AG04449 (cell line): ENCODE measurements at places on chromosomes 7 and 10.

- no peak for DNase-seq
Observed at GRCh38 chr10:3312403-3312940, 139.9 kb upstream of the PITRM1 start.

DNA sequence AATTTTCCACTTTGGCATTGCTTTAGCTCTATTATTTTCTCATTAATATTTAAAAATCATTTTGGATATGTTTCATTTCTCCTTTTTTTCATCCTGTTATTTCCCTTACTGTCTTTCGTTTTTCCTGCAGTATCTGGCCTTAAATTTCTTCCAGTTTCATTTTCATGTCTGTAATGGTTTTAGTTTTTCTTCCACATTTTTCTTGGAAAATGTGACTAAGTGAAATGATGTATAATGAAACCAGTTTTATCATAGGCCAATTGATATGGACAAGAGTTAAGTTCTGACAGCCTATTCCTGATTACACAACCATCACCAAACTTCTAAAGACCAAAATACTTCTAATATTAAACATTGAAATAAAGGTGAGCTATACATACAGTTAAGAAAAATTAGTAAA is 158.5 kb downstream of the LHFPL3 start:
- DNase-seq, result no peak

GRCh38 chr7:130135208-130136205 is 65.2 kb downstream of the KLHDC10 start:
- DNase-seq, result no peak

DNA sequence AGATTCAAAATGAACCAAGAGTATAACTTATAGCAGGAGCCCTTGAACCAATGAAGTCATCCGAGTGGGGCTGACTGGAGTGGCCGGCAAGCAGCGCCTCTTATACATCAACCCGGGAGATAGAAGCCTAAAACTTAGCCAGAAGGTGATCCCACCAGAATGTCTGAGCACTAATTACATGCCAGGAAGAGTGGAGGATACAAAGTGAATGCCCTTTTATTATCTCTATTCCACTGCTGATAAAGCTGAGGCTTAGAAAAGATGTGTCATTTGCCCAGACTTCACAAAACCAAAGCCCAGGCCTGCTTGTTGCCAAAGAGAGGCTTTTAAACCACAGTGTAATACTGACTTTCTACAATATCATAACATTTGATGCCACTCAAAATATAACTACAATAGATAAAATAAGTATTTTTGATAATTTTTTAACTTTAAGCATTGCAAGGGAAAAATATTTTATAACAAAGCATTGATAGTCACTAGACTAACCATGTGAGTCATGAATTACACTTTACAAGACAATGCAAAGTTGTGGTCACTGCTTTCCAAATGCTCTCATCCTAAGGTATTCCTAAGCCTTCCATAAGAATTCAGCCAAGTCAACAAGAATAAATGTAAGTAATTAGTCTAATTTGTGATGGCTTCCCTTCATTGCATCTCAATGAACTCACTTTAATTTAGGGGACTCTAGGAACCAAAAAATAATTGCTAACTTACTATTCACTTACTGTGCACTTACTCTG is 58.6 kb upstream of the ARID5B start:
- DNase-seq, result no peak

GRCh38 chr7:129401967-129402860 is 32.0 kb upstream of the STRIP2 start:
- DNase-seq, result no peak

DNA sequence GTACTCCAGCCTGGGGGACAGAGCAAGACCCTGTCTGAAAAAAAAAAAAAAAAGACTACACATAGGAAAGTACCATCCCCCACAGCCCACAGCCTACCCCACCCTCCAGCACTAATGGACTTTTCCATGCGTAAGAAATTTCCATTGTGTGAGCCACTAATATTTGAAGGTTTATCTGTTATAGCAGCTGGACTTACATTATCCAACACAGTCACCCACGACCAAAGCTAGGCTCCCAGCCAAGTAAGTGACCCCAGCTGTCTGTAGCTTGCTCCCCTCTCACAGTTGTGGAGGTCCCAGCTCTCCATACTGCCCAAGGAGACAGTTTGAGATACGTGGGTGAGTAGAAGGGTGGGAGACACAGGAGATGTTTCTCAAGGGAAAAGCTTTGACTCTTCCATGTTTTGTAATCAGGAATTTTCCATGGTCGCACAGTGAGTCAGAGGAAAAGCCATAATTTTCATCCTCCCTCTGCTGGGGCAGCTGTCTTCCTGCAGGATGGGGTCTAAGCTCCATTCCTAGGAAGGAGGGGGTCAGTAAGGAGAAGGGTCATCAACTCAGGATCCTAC is 57.4 kb downstream of the CAV1 start:
- no peak for DNase-seq

- no peak for DNase-seq
Observed at GRCh38 chr10:100528921-100529474, 673 bp downstream of the NDUFB8 start.

GRCh38 chr10:94088926-94089381 is 95.2 kb downstream of the PLCE1 start:
- no peak for DNase-seq

DNA sequence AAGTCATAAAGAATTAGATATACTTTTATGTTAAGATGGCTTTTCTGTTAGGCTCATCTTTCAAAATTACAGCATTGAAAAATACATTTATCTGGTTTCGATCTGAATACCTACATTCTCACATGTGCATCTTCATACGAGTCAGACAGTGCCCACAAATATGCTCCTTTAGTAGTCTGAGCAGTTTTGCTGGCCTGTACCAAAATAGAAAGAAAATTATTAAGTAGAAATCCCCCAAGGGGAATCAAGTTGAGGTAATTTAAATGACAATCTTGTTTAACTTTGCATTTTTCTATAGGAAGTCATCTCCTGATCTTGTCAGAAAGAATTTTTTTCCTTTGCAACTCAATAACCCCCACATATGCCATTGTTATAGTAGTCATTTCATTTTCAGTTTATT is 287.4 kb upstream of the SEMA3D start:
- DNase-seq, result peak; percentile 28

DNA sequence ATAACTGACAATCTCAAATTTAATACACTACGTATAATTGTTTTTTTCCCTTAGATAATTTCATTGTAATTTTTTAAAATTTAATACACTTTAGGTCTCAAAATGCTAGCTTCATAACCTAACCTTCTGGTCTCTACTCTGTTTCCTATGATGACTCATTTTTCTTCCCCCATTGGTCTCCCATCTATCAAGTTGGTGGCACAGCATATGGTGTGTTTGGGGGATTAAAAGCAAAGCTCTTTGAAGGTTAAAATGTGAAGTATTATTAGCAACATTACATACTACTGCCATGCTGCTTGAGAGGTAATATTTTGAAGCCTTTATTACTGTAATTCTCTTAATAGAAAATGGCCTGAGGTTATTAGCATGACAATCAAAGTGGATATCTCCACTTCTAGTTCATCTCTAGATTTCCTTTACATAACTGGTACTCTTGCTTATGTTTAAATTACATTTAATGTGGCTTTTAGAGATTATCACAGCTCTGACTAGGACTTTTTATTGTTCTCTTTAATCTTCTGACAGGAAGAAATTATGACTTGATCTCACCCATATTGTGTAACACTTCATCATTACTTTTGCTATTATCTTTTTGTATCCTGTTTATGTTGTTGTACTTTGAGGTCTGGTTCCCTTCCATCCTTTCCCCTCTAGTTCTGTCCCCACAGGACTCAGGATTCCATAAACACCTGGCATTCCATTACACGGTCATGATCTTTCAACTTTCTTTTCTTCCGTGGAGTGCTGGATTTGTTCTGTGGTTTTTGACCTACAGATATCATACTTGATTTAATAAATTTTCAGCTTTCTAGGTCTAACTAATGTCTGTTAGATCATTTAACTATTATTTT is 185.1 kb downstream of the SEMA3D start:
- DNase-seq, result no peak

- no peak for DNase-seq
Observed at GRCh38 chr10:114189700-114190099, 10.5 kb downstream of the TDRD1 start.

DNA sequence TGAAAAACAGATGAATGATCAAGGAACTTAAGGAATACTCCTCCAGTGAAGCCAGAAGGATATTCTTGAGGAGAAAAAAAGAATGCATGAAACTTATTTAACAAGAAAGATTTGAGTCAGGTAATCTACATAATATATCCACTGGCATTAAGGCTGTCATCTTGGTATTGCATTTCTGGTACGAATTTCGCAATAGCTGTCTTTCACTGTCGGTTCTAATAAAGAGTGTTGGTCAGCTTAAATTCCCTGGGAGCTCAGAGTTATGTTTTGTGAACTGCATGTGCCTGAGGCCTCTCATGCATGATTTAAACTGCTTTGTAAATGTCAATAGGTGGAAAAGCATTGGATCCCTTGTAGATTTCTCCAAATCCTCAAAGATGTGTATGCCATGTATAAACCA is 565.3 kb upstream of the GALNT17 start:
- DNase-seq, result no peak

DNA sequence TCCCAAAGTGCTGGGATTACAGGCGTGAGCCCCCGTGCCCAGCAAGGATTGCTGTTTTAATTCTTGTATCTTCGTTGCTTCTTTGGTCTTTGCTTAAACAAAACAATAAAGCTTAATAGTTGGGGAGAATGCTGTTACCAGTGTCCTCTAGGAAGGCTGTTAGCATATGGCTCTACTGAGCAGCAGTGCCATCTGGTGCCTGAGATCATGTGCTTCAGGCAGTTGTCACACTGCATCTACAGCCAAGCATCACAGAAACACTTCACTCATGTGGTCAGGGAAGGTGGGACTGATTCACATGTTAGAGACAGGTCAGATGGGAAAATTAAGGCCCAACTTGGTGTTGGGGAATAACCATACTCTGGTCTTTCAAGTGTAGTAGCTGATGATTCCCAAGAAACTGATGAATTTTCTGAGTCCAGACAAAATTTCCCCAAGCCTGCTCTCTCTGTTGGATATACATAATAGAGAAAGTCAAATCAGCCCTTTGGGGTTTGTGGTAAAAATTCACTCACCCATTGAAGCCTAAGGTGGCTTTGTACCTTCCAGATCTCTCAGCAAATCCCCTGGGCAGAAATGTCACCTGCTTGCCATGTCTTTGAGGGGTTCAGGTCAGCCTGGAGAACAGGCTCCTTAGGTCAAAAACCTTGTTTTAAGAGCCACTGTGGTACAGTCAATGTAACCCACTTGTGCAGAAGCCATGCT is 28.4 kb downstream of the UBE2D4 start:
- peak; percentile 21 for DNase-seq

DNA sequence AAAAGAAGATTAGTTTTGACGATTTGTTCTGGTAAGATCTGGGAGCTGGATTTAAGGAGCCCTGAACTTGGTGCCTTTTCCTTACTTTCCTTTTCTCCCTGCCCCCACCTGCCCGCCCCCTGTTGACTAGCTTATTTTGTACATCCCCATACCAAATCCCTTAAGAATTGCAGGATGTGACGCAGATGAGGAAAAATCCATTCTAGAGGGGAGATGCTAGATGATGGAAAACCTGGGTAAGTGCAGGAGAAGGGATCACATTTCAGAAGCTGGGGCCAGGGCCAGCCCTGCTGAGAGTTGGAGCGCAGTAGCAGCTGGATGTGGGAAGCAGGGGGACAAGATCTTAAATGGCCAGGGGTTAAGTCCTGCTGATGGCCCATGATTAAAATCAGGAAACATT is 93.9 kb downstream of the CCDC3 start:
- DNase-seq, result no peak

GRCh38 chr10:77291596-77292505 is 345.8 kb downstream of the KCNMA1 start:
- peak; percentile 41 for DNase-seq

DNA sequence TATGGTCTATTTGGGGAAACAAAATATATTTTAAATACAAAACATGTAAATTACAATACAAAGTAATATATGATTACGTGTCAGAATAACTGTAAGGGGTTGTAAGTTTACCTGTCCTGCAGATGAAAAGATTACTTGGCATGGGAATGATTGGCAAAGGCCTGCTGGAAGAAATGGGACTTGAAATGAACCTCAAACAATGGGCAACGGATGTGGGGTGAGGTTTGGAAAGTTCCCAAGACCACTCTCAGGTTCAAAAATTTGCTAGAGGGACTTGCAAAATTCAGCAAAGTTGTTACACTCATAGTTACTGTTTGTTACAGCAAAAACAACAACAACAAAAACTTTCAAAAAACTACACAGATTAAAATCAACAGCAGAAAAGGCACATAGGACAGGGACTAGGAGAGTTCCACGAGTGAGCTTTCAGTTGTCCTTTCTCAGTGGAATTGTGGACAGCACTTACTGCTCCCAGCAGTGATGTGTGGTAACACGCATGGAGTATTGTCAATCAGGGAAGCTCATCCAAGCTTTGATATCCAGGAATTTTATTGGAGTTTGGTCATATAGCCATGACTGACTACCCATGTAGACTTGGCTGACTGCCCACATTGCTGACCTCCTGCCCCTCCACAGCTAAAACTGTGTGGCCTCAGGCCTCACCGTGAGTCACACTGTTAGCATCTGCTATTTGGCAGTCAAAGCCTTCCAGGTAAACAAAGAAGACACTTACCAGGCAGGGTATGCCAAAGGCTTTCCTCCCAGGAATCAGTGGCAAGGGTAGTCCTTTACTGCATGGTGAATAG is 43.8 kb downstream of the EXOC6 start:
- DNase-seq, result peak; percentile 17

- DNase-seq, result no peak
Observed at GRCh38 chr7:118872568-118872967, 648.1 kb downstream of the ANKRD7 start.

- DNase-seq, result no peak
Observed at GRCh38 chr7:55275291-55276200, 89.6 kb upstream of the LANCL2 start.

- no peak for DNase-seq
Observed at GRCh38 chr10:63273577-63273976, 140.4 kb downstream of the NRBF2 start.

GRCh38 chr10:114303556-114303955 is 64.5 kb downstream of the VWA2 start:
- no peak for DNase-seq

GRCh38 chr10:124020981-124021815 is 72.2 kb downstream of the CHST15 start:
- no peak for DNase-seq

- DNase-seq, result no peak
Observed at GRCh38 chr10:72173262-72173618, 42.6 kb upstream of the ANAPC16 start.

GRCh38 chr10:784403-785088 is 95.1 kb upstream of the DIP2C start:
- peak; percentile 33 for DNase-seq

DNA sequence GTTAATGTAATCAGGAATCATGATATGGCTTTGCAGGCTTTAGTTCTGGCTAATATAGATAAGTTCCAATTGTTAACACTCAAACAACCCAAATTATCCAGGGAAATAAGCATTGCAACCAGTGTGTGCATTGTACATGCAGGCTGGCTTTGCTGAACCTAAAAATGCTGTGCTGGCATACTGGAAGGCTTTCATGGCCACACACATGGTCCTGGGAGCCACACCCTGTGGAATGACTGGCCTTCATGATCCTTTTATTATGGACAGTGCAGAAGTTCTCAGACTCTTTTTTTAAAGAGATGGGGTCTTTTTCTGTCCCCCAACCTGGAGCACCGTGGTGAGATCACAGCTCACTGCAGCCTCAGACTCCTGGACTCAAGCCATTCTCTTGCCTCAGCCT is 5.0 kb downstream of the ELMO1 start:
- DNase-seq, result no peak
